Aortic smooth muscle cell (primary cell): ENCODE measurements at places on chromosomes 5 and 9. TPM values are rescaled to one million over a fixed set of nuclear protein-coding genes. Genes with fewer than 3 reads are reported as not detected.

Gene RNF208
- 0.40 and 0.50 TPM in 2 replicates for total RNA-seq

Gene ABLIM3
- 14.9 and 16.7 TPM in 2 replicates for total RNA-seq

Gene LPAR1
- total RNA-seq: 39.8 and 77.4 TPM in 2 replicates

Gene PHF24
- total RNA-seq: 0.06 and 0.13 TPM in 2 replicates

Gene SLC22A4
- total RNA-seq: 1.1 and 1.7 TPM in 2 replicates

Gene SPATA31C1
- total RNA-seq: not detected in 2 replicates

Gene ANKRD31
- 0.06 and 0.13 TPM in 2 replicates for total RNA-seq

Gene C8G
- total RNA-seq: 0.13 and 0.44 TPM in 2 replicates

Gene SLC25A48
- total RNA-seq: not detected in 2 replicates

Gene PCDHGC4
- total RNA-seq: 2.0 and 3.2 TPM in 2 replicates

Gene RASGRF2
- 2.0 and 2.7 TPM in 2 replicates for total RNA-seq

Gene NTRK2
- total RNA-seq: 0.26 and 0.62 TPM in 2 replicates

Gene ENHO
- not detected in 2 replicates for total RNA-seq

Gene OR1J2
- 0.53 TPM in 1 of 2 replicates, not detected in the other for total RNA-seq

Gene CDX1
- total RNA-seq: 0.12 and 0.13 TPM in 2 replicates

Gene PPP6C
- total RNA-seq: 7.9 and 11.7 TPM in 2 replicates

Gene GLDC
- total RNA-seq: 3.3 and 5.5 TPM in 2 replicates

Gene LAMC3
- total RNA-seq: under 0.01 and 0.12 TPM in 2 replicates

Gene SLC25A2
- total RNA-seq: 0.13 and 0.31 TPM in 2 replicates

Gene RLN2
- not detected in 2 replicates for total RNA-seq

Gene GABRB2
- total RNA-seq: under 0.01 TPM in 1 of 2 replicates, not detected in the other

Gene STK32A
- total RNA-seq: 3.4 and 5.5 TPM in 2 replicates

Gene TAF11L5
- not detected in 2 replicates for total RNA-seq

Gene FAM221B
- not detected in 2 replicates for total RNA-seq

Gene LHX2
- total RNA-seq: not detected in 2 replicates

Gene ENG
- total RNA-seq: 31.2 and 69.0 TPM in 2 replicates

Gene CFAP157
- 0.06 and 0.13 TPM in 2 replicates for total RNA-seq

Gene FCN2
- total RNA-seq: not detected in 2 replicates

Gene RASEF
- under 0.01 and 0.06 TPM in 2 replicates for total RNA-seq

Gene ZDHHC11
- total RNA-seq: 5.3 and 5.9 TPM in 2 replicates

Gene C9orf78
- total RNA-seq: 51.7 and 94.2 TPM in 2 replicates

Gene ACSL6
- 0.25 TPM in 1 of 2 replicates, not detected in the other for total RNA-seq

Gene SMIM33
- not detected in 2 replicates for total RNA-seq

Gene HRCT1
- total RNA-seq: 1.3 and 2.2 TPM in 2 replicates

Gene DCTN4
- 49.7 and 57.2 TPM in 2 replicates for total RNA-seq
